ENCODE measurements at places on chromosomes 3 and 15. TPM values are rescaled to one million over a fixed set of nuclear protein-coding genes. Genes with fewer than 3 reads are reported as not detected.

The SLC35G2 gene
- 2.9 TPM for total RNA-seq

GRCh38 chr3:908839-909238 lies 184.0 kb upstream of the CNTN6 start:
- no peaks in the 10 kb centered on the region for H3K27me3 ChIP-seq
- H3K36me3 ChIP-seq: no peaks in the 10 kb centered on the region
- H3K4me1 ChIP-seq: no peaks in the 10 kb centered on the region
- no peak for DNase-seq
- H3K27ac ChIP-seq: no peak overlapping the region
- H3K4me3 ChIP-seq: no peak overlapping the region

DNA sequence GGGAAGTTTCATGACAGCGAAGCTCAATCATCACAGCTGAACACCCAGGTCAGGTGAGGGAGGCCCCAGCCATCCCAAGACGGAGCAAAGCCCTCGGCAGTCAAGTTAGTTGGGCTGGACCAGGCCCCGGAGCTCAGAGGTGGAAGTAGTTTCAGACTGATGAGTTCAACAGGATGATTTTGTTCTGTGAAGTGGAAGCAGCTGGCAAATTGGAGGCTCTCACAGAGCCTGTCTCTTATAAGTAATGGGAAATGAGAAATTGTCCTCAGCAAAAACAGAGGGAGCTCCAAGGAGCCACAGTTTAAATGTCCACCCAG lies 245.1 kb downstream of the XXYLT1 start:
- H3K27ac ChIP-seq: no peak overlapping the region
- H3K4me1 ChIP-seq: peaks cover 7% of the 10 kb centered on the region
- no peak overlapping the region for H3K4me3 ChIP-seq
- DNase-seq: no peak
- H3K27me3 ChIP-seq: peaks cover under 1% of the 10 kb centered on the region

- no peak overlapping the region for H3K4me3 ChIP-seq
- H3K27me3 ChIP-seq: no peaks in the 10 kb centered on the region
- peak overlapping the region; percentile 79 for H3K27ac ChIP-seq
- no peak for DNase-seq
- H3K36me3 ChIP-seq: no peaks in the 10 kb centered on the region
Measured at GRCh38 chr3:30518872-30519271, 87.5 kb upstream of the TGFBR2 start.

DNA sequence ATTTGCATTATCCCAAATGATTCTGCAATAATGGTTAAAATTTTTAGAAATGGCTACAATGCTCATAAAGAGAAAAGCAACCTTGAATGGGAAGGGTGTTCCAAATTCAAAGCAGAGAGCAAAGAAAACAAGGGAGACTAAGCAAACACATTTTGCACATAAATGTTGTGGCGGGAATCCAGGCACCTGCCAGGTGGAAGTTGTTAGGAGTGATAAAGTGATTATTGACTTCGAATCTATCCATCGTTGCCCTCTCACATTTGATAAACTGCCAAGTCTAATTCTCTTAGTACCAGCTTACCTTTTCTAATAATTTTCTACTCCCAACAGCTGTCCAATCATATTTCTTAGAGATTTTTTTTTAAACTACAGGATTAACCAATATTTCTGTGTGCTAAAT lies 244.5 kb downstream of the CACNA2D3 start:
- no peak for DNase-seq
- H3K36me3 ChIP-seq: no peaks in the 10 kb centered on the region
- no peaks in the 10 kb centered on the region for H3K4me1 ChIP-seq
- H3K4me3 ChIP-seq: no peak overlapping the region
- no peak overlapping the region for H3K27ac ChIP-seq

DNA sequence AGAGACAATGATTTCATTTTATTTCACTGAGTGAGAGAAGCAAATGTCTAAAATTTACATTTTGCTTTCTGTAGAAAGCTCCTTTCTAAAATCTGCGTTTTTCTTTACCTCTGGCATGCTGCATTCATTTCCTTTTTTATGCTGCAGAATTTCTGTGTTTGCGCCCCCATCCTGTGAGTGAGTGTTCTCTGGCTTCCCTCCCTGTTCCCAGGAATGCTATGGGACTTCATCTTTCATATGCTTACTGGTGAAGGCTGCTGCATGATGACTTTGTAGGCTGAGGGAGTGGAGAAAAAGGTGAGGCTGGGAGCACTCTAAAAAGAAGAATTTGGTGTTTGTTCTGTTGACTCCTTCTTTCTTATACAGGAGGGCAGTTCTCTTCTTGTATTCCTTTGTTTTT lies 7.7 kb upstream of the TMC3 start:
- no peaks in the 10 kb centered on the region for H3K4me1 ChIP-seq
- H3K27ac ChIP-seq: no peak overlapping the region
- no peak for DNase-seq
- no peak overlapping the region for H3K4me3 ChIP-seq
- H3K27me3 ChIP-seq: no peaks in the 10 kb centered on the region

- DNase-seq: no peak
- H3K4me1 ChIP-seq: peaks cover 45% of the 10 kb centered on the region
- H3K4me3 ChIP-seq: no peak overlapping the region
- H3K36me3 ChIP-seq: no peaks in the 10 kb centered on the region
- no peaks in the 10 kb centered on the region for H3K27me3 ChIP-seq
Measured at GRCh38 chr15:77508541-77509243, 88.0 kb downstream of the HMG20A start.

The GHSR gene
- total RNA-seq: not detected

GRCh38 chr3:101063401-101063800 lies 70.2 kb upstream of the ABI3BP start:
- no peak overlapping the region for H3K27ac ChIP-seq
- no peaks in the 10 kb centered on the region for H3K36me3 ChIP-seq
- no peak overlapping the region for H3K4me3 ChIP-seq
- no peaks in the 10 kb centered on the region for H3K27me3 ChIP-seq

The ARHGEF26 gene
- total RNA-seq: 126 TPM

DNA sequence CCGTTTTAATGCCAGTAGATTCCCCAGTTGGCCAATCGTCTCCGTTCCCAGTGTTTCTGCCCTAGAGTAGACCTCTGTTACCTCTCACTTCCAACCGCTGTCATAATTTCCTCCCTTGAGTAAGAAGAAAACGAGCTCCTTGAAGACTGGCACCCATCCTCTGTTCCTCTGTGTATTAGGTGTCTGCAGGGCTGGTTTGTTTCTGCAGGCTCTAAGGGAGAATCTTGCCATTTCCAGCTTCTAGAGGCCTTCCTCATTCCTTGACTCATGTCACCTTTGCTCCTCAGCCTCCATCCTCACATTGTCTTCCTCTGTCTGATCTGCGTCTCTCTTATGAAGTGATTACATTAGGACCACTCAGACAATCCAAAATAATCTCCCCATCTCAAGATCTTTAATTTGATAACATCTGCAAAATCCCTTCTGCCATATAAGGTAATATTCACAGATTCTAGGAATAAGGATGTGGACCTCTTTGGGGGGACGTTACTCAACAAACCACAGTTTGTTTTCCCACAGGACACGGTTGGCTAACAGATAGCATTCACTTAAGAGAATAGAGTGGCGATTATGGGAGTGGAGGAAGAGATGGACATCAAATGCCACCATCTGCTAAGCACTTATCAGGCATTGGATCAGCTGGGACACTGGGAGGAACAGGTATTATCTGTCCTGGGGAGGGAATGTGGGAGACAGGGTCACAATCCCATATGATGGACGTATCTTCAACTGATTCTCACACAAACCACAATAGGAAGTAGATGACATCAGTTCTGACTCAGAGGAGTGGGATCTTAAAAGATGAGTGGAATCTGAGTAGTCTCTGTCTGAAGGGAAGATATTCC lies 17.1 kb downstream of the ARHGAP31 start:
- H3K4me3 ChIP-seq: no peak overlapping the region
- peaks cover 8% of the 10 kb centered on the region for H3K4me1 ChIP-seq
- H3K27me3 ChIP-seq: no peaks in the 10 kb centered on the region

The SLC6A11 gene
- total RNA-seq: not detected

The KCNH8 gene
- total RNA-seq: 0.42 TPM

DNA sequence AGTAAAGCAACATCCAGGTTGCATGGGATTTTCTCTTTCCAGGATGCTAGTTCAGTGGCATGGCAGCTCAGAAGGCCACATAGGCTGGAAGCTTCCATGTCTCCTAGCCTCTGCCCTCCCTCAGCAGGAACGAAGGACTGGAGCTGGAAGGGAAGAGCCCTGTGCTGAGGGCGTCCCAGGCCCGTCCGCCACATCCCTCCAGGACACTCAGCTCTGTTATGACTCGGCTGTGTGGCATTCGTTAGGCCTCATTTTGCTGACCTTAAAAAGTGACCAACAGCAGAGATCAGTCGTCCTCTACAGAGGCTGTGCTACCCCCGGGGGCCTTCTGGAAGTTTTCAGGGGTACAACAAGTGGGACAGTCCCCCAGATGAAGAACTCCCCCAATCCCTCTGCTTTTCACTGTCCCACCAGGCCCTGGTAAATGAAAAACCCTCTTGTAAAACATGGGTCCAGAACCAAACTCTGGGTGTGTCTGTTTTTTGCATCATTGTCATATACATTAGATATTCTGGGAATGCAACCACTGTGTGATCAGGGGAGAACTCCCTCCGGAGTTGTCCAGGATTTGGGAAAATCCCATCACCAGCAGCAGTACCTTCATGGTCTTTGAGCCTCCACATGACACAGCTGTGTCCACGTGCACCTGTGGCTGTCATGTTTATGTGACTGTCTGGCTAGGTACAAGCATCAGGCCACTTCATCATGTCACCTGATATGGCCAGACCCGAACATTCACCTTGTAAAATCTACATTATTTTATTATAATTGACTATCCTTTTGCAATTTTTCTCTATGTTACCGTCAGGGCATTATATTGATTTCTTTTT lies 149.9 kb downstream of the OR4M2 start:
- H3K4me3 ChIP-seq: no peak overlapping the region
- H3K4me1 ChIP-seq: no peaks in the 10 kb centered on the region
- no peaks in the 10 kb centered on the region for H3K36me3 ChIP-seq
- H3K27ac ChIP-seq: no peak overlapping the region
- no peaks in the 10 kb centered on the region for H3K27me3 ChIP-seq
- no peak for DNase-seq

The BCHE gene
- total RNA-seq: 71.8 TPM

The GOLGA6L26 gene
- not detected for total RNA-seq

DNA sequence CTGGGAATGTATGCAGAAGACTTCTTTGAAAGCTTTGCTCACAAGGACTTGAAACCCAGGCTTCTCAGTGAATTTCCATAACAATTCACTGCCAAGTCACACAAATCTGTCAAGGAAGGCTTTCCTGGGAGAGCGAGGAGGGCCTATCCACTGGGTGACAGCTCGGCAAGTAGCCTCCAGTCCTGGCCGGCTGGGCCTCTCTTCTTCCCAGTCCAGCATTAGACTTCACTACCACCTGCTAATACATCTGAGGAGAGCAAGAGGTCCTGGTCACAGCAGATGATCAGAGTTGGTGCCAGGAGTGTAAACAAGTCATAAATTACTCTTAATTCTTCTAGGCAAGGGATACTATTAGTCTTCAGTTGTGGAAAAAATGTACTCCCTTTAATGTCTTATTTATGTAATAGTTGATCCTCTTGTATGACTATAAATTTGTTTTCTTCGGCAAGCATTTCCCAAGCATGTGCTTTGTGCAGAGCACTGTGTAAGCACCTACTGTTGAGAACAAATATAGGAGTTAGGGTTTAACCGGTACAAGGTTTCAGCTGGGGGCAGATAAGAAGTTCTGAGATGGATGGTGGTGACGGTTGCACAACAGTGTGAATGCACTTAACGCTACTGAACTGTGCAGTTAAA lies 162.9 kb downstream of the VGLL4 start:
- H3K4me1 ChIP-seq: peaks cover 54% of the 10 kb centered on the region
- peak overlapping the region; percentile 42 for H3K27ac ChIP-seq
- no peak for DNase-seq
- H3K27me3 ChIP-seq: no peaks in the 10 kb centered on the region

The KCNMB3 gene
- total RNA-seq: 3.3 TPM

DNA sequence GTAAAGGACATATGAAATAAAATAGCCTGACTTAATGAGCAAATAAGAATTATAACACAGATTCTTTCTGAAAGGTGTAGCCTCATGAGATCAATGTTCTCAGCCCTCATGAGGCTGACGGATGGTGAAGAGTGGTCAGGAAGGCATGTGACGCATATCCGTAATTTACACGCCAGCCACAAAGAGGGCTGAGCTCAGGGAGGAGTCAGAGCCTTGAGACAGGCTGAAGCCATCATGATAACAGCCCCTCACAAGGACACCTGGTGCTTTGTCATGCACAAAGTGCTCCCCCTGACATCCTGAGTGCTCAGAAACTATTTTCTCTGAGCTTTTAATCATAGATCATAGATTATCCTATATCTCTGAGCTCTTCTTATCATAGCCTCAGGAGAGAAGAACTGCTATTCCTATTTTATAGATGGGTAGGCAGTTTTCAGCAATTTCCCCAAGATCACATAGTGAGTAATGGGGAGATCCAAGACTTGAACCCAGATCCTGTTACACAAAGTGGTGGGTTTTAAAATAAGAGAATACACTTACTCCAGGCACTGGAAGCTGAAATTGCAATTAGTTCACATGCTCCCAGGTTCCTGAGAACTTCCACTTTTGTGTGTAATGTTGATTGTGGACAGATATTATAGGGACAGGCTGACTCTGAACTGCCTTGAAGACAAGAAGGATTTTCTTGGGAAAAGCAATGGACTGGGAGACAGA lies 267.1 kb downstream of the RPLP1 start:
- H3K36me3 ChIP-seq: no peaks in the 10 kb centered on the region
- H3K27ac ChIP-seq: no peak overlapping the region
- H3K27me3 ChIP-seq: no peaks in the 10 kb centered on the region
- H3K4me1 ChIP-seq: peaks cover 4% of the 10 kb centered on the region
- no peak overlapping the region for H3K4me3 ChIP-seq

The GNAT1 gene
- not detected for total RNA-seq

DNA sequence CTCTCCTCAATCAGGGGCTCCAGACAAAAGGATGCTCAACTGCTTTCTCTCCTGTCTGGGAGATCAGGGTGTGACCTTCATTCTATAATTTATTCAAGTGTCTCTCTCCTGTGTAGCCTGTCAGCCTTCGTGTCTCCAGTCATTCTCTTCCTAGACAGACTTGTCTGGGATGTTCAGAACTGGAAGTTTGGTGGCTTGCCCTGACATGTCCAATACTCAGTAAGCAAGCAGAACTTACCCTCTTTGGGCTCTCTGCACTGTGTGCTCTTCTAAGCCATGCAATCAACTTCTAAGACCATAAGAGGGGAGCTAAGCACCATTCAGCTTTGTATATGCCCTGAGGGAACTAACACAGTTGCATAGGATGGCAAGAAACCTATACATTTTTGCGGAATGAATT lies 14.1 kb downstream of the ACKR2 start:
- H3K27ac ChIP-seq: no peak overlapping the region
- no peaks in the 10 kb centered on the region for H3K36me3 ChIP-seq
- no peaks in the 10 kb centered on the region for H3K27me3 ChIP-seq

- no peak overlapping the region for H3K4me3 ChIP-seq
- no peak overlapping the region for H3K27ac ChIP-seq
- H3K27me3 ChIP-seq: no peaks in the 10 kb centered on the region
- no peak for DNase-seq
Measured at GRCh38 chr3:12898965-12899755, 57.8 kb upstream of the RPL32 start.

GRCh38 chr3:155745795-155746550 lies 1.1 kb upstream of the PLCH1 start:
- no peak overlapping the region for H3K27ac ChIP-seq
- peaks cover 12% of the 10 kb centered on the region for H3K27me3 ChIP-seq
- DNase-seq: no peak
- H3K4me1 ChIP-seq: peaks cover 32% of the 10 kb centered on the region
- peak overlapping the region; percentile 63 for H3K4me3 ChIP-seq
- no peaks in the 10 kb centered on the region for H3K36me3 ChIP-seq

GRCh38 chr3:195075199-195075940 lies 195.6 kb downstream of the XXYLT1 start:
- no peak overlapping the region for H3K4me3 ChIP-seq
- no peaks in the 10 kb centered on the region for H3K27me3 ChIP-seq
- no peaks in the 10 kb centered on the region for H3K36me3 ChIP-seq
- DNase-seq: no peak

GRCh38 chr15:94312946-94313345 lies 81.6 kb downstream of the MCTP2 start:
- no peaks in the 10 kb centered on the region for H3K4me1 ChIP-seq
- H3K27me3 ChIP-seq: no peaks in the 10 kb centered on the region
- no peaks in the 10 kb centered on the region for H3K36me3 ChIP-seq
- no peak overlapping the region for H3K27ac ChIP-seq

All from esophagus muscularis mucosa (tissue), 4 donors.